ENCODE measurements at places on chromosomes 2 and 18.

DNA sequence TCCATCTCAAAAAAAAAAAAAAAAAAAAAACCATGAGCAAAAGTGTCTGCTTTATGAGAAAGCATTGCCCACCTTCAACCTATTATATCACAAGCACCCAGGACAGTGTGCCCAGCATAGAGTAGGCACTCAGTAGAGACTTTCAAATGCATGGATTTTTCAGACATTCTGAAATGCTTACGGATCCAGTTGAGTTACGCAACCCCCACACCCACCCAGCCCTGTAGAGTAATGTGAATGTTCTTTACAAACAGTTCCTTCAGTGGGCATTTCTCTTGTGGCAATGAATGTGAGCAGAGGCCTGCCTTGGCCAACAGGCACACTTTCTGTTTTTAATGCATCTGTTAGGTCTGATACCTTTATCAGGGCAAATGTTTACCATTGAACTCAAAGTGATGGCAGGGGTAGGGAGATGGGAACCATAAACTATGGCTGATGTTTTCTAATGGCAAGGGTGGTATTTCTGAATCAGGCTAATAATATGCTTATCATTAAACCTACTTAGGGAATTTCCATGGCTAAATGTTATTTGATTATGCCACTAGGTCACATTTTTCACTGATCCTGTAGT lies 65.0 kb upstream of the RPL31 start:
- no peak for DNase-seq

DNA sequence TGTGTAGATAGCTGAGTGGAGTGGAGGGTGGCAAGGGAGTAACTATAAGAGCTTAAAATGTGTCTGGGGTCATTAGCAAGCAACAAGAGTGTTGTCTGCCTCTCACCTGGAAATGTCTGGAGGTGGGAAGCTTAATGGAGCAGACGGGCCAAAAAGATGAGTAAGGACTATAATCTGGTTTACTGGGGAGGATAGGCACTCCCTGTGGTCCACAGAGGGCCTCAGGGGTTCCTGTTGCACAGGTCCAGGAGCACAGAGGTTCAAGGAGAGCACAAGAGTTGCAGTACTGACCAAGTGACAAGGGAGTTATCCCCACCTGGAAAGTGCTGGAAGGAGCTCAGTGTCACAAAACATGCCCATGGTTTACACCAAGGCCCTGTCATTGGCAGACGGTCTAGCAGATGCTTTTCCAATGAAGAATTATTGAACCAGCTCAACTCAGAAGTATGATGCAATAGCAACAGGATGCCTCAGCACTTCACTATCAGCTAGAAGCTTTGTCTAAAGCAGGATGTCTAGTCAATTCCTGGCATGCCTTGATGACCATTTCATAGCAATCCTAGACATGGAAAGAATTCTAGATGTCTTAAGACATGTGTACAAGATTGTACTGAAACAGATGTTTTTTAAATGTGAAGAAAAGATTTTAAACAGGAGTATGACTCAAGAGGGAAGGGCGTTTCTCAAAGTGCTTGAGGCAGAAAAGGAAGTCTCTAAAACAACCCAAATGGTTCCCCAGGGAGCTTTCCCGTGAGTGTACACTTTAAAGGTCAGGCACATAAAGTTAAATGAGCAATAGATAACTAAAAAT lies 62.9 kb upstream of the SERPINE2 start:
- no peak for DNase-seq

DNA sequence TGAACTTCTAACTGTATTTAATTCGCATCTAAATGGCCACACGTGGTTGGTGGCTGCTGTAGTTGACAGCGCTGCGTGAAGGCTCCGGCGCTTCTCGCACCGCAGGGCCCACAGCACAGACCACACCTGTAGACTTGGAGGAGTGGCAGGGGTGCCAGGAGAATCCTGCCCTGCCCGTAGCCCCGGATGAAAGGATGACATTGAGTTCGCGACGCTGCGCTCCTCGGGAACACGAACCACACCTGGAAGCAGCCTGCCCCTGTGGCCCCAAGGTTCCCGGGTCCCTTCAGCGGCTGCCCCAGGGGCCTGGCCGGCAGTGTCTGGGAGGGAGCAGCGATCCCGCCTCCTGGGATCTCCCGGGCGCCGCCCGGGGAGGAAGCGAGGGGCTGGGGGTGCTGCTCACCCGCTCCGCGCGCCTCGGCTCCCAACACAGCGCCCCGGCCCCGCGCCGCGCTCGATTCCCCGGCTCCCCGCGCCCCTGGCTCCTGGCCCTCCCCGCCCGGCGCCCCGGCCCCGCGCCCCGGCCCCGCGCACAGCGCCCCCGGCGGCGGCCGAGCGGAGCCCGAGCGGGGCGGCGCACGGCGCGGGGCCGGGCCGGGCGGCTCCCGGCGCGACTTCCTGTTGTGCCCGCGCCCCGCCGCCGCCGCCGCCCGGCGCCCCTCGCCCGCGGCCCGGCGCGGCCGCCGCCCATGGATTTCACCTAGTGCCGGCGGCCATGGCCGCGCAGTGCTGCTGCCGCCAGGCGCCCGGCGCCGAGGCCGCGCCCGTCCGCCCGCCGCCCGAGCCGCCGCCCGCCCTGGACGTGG lies at the start of gene RNPEPL1:
Gene RNPEPL1, plus strand, starts transcription at position 613 of the 806 bp plus-strand sequence. Its CDS starts 103 bp downstream, at position 716.
- DNase-seq: no peak

DNA sequence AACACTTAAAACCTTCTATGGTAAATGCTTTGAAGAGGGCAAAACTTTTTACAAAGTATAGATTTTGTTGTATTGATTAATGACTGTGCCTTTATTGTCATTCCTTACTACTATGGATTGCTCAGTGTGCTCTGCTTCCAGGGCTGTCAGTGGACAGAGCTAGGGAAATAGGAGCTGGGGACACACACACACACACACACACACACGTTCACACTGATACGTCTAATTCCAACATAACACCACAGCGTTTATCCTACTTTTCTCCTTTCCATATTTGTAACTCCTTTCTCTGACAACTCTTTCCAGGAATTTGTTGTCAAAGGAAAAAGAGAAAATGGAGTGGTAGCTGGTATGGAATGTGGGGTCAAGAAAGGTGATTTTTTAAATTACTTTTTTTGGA lies 21.8 kb downstream of the WDR7 start:
- no peak for DNase-seq

DNA sequence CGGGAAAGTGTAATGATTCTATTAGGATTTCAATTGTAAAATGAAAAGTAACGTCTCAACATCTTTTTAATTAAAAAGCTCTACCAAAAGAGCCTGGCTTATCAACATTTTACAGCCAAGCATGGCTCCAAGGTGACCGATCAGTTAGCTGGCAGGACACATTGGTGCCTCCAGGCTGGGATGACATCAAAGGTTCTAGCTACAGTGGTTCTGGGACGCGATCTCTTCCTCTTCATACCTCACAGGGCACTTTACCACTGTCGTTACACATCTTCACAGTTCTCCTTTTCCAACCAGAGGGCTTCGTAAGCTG lies 693 bp downstream of the ORC2 start:
- no peak for DNase-seq

DNA sequence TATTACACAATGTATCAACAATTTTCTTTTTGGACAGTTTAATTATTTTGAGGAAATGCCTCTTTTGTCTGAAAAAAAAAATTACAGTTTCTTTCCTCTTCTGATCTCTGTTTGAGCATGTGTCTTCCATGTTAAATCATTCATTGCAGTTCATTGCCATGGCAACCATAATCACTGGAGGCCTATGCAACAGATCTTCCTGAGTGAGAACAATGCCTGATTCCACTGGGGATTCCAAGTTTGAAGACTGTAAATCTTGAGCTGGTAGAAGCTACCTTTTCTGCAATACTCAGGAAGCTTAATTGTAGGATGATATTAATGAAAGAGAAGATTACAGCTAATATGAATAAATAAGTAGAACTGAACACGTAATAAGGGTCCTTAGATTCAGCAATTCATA lies 721.4 kb upstream of the CNTNAP5 start:
- DNase-seq: no peak

DNA sequence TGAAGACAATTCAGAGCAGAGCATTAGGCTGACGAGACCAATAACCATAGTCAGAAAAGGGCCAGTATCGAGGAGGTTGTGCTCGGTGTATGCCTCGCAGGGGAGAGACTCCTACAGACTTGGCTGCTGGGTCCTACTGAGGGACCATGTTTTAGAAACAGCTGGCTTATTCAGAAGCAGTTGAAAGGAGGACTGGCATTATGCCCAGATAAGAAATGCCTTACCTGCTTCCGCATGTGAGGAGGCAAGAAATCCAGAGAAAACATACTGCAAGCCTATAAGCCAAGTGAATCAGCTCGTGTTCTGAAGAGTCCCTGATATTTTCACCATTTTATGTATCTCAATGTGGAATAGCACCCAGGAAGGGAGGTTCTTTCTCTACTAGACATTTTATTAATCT lies 434.7 kb downstream of the GRB14 start:
- DNase-seq: no peak

DNA sequence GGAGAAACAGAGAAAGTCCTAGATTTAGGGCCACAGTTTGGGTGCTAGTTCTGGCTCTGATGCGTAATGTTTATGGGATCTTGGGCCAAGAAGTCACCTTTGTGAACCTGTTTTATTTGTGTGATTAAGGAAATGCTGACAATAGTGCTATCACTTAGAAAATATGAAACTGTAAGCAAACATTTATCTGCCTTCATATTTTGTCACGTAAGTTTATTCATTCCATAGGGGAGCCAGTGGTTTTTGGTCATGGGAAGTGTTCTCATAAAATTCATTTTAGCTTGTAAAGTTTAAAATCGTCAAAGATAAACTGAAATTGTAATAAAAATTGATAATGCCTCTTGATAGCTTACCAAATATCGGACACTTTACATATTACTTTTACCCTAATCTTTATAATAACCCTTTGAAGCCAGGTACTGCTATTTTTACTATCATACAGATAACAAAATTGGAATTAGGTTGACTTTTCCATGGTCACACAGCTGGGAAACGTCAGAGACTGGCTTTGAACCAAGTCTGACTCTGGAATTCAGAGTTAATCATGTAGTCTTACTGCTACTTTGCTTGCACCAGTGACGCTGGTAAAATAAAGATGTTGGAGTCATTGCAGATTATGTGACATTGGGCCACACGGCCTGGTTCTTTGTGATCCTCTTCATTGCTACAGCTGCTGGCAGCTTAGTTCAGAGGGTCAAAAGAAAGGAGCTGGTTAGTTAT lies 99.7 kb downstream of the ICA1L start:
- no peak for DNase-seq

GRCh38 chr2:134347756-134348155 lies 93.9 kb downstream of the MGAT5 start:
- no peak for DNase-seq

GRCh38 chr2:215439980-215440512 lies 4.2 kb upstream of the FN1 start:
- no peak for DNase-seq

DNA sequence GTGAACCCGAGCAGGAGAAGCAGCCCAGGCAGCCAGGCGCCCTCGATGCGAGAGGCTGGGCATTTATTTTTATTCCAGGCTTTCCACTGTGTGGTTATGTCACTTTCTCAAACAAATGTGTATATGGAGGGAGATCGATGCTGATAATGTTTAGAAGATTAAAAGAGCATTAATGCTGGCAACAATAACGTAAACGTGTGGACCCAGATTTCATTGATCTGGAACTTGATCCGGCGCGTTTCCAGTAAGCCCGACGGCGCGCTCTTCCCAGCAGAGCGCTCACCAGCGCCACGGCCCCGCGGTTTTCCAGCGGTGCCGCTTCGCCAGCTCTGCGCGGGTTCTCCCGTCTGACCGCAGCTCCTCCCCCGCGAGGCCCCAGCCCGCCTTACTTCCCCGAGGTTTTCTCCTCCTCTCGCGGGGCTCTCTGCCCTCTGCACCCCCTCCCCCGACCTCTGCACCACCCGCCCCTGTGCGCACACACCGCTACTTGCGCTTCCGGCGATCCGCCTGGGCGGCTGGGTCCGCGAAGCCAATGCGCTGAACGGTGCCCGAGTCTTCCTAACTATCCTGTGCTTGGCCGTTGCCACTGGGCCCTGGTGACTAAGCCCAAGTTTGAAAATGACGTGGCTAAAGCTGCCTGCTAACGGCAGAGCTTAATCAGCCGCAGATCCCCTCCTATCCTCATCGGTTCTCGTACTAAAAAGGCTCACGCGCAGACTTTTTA lies 6.1 kb downstream of the ONECUT2 start:
- DNase-seq: no peak

- no peak for DNase-seq
These were observed 44.6 kb upstream of the RND3 start for GRCh38 chr2:150532020-150532419.

DNA sequence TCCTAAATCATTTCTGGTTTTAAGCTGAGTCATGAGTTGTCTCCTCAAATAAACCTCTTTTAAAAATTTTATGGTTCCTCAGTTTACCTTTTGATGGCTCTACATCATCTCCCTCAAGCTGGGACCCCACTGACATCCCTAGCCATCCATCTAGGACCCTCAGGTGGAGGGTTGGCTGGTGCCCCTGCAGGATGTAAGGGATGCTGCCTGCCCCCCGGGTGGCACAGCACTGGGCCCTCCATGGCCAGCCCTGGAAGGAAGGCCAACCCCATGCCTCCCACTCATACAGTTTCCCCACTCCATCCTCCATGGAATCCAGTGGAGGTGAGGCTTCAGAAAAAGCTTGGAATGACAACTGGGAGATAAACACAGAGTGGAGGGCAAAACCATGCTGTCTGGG lies 17.2 kb upstream of the GPC1 start:
- DNase-seq: no peak

- DNase-seq: no peak
These were observed 95.5 kb downstream of the MTCL1 start for GRCh38 chr18:8800876-8801262.

DNA sequence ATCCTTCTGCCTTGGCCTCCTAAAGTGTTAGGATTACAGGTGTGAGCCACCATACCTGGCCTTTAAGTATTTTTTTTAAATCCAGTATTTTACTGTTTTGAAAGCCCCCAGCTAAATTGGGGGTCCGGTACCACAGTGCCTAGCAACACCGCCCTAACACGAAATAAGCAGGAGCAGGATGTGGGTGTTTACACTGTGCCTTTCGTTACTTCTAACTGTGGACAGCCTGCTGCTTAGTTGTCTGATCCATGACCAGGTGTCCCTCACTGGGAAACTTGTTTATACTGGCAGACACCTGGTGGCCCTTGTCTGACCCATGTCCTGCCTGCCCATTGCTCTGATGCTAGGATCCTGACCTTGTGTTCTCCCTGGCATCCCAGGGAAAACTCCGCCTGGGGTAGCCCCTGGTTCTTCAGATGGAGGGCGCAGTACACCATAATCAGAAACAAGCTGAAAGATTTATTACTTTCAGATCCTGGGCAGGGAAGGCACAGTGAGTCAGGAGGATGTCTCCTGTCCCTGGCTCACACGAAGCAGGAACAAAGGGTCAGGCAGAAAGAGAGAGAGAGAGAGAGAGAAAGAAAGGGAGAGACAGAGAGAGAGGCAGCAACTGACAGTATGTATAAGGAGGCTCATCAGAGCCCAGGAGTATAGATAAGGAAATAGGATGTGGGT lies 55.7 kb downstream of the NCAPH start:
- no peak for DNase-seq

DNA sequence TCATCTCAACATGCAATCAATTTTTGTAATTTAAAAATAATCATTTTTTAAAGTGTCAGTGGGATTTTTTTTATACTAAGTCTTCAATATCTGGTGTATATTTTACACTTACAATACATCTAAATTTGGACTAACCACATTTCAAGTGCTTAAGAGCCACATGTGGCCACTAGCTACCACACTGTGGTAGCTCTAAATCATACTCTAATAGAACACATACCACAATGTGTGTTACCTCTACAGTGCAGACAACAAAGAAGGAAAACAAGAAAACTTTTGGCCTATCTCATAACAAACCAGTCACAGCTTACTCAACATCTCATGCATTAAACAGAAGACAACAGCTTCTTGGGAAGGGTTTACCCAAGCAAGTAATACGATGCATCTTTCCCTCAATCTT lies 24.5 kb downstream of the PIAS2 start:
- DNase-seq: no peak

GRCh38 chr2:233130481-233131020 lies 70.4 kb downstream of the INPP5D start:
- DNase-seq: no peak

All from glomerular endothelial cell (primary cell).